ENCODE measurements at places on chromosomes 7 and 10. TPM values are rescaled to one million over a fixed set of nuclear protein-coding genes. Genes with fewer than 3 reads are reported as not detected.

GRCh38 chr10:1432161-1432560 is 305.2 kb downstream of the ADARB2 start:
- no peak overlapping the region for H3K27ac ChIP-seq
- no peaks in the 10 kb centered on the region for H3K36me3 ChIP-seq
- no peak overlapping the region for H3K4me3 ChIP-seq
- no peaks in the 10 kb centered on the region for H3K4me1 ChIP-seq
- H3K27me3 ChIP-seq: no peaks in the 10 kb centered on the region

- no peak overlapping the region for H3K27ac ChIP-seq
- DNase-seq: no peak
- H3K27me3 ChIP-seq: no peaks in the 10 kb centered on the region
- H3K36me3 ChIP-seq: no peaks in the 10 kb centered on the region
Measured at GRCh38 chr10:113820507-113820906, 33.4 kb downstream of the DCLRE1A start.

GRCh38 chr7:155864271-155864985 is 52.2 kb upstream of the SHH start:
- no peaks in the 10 kb centered on the region for H3K36me3 ChIP-seq
- no peaks in the 10 kb centered on the region for H3K4me1 ChIP-seq
- DNase-seq: no peak
- no peak overlapping the region for H3K4me3 ChIP-seq
- H3K27ac ChIP-seq: no peak overlapping the region

- H3K4me3 ChIP-seq: no peak overlapping the region
- no peak for DNase-seq
- H3K27me3 ChIP-seq: no peaks in the 10 kb centered on the region
- H3K27ac ChIP-seq: peak overlapping the region; percentile 68
- no peaks in the 10 kb centered on the region for H3K4me1 ChIP-seq
Measured at GRCh38 chr10:119679480-119679829, 28.3 kb downstream of the BAG3 start.

GRCh38 chr10:22681783-22682183 is 32.6 kb downstream of the PIP4K2A start:
- H3K4me3 ChIP-seq: no peak overlapping the region
- H3K27ac ChIP-seq: no peak overlapping the region
- peaks cover 16% of the 10 kb centered on the region for H3K4me1 ChIP-seq
- DNase-seq: no peak

- no peaks in the 10 kb centered on the region for H3K27me3 ChIP-seq
- no peak overlapping the region for H3K4me3 ChIP-seq
- no peak overlapping the region for H3K27ac ChIP-seq
Measured at GRCh38 chr7:68748934-68749900, 849.1 kb upstream of the AUTS2 start.

GRCh38 chr7:33157311-33157710 is 27.9 kb downstream of the BBS9 start:
- no peaks in the 10 kb centered on the region for H3K27me3 ChIP-seq
- H3K4me1 ChIP-seq: no peaks in the 10 kb centered on the region
- no peaks in the 10 kb centered on the region for H3K36me3 ChIP-seq
- H3K4me3 ChIP-seq: no peak overlapping the region
- H3K27ac ChIP-seq: peak overlapping the region; percentile 20
- no peak for DNase-seq

- no peaks in the 10 kb centered on the region for H3K4me1 ChIP-seq
- no peaks in the 10 kb centered on the region for H3K27me3 ChIP-seq
- H3K4me3 ChIP-seq: no peak overlapping the region
- no peak overlapping the region for H3K27ac ChIP-seq
- H3K36me3 ChIP-seq: no peaks in the 10 kb centered on the region
Measured at GRCh38 chr7:132030086-132030568, 473.7 kb upstream of the PODXL start.

GRCh38 chr10:79070606-79071395 is 2.0 kb downstream of the ZMIZ1 start:
- H3K4me1 ChIP-seq: peaks cover 15% of the 10 kb centered on the region
- H3K27ac ChIP-seq: peak overlapping the region; percentile 94
- peaks cover 2% of the 10 kb centered on the region for H3K27me3 ChIP-seq
- DNase-seq: peak; percentile 86

DNA sequence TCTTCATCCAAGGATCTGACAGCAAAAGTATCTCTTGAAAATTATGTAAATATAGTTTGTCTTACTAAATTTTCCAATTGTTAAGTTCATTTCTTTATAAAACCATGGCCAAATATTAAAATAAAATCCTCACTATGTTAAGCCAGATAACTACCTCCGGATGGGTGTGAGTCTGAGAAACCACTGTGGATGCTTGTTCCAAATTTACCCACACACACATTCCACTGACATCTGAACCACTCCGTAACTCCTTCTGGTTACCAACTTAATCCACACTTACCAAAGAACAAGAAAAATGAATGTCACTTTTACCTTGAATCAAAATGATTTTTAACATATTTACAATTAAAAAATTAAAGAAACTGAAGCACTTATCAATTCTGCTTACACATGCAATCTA is 19.7 kb downstream of the CYTH3 start:
- peak overlapping the region; percentile 45 for H3K27ac ChIP-seq
- no peaks in the 10 kb centered on the region for H3K36me3 ChIP-seq
- DNase-seq: no peak
- peaks cover 7% of the 10 kb centered on the region for H3K4me1 ChIP-seq
- no peak overlapping the region for H3K4me3 ChIP-seq
- H3K27me3 ChIP-seq: no peaks in the 10 kb centered on the region

DNA sequence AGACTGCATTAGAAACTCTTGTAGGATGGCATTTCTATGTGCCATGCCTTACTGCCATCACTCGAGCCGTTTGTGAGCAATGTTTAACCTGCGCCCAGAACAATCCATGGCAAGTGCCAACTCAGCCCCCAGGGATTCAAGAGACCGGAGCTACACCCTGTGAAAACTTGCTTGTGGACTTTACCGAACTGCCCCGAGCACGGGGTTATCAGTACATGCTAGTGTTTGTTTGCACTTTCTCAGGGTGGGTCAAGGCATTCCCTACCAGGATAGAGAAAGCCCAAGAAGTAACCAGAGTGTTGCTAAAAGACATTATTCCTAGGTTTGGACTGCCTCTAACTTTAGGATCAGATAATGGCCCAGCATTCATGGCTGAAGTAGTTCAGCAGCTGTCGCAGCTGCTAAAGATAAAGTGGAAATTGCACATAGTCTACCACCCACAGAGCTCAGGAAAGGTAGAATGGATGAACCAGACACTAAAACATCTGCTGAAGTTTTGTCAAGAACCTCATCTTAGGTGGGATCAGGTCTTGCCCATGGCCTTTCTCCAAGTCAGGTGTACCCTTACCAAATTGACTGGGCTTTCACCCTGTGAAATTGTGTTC is 8.9 kb upstream of the CYREN start:
- H3K27me3 ChIP-seq: no peaks in the 10 kb centered on the region
- H3K4me1 ChIP-seq: no peaks in the 10 kb centered on the region
- no peak overlapping the region for H3K4me3 ChIP-seq
- no peak overlapping the region for H3K27ac ChIP-seq

DNA sequence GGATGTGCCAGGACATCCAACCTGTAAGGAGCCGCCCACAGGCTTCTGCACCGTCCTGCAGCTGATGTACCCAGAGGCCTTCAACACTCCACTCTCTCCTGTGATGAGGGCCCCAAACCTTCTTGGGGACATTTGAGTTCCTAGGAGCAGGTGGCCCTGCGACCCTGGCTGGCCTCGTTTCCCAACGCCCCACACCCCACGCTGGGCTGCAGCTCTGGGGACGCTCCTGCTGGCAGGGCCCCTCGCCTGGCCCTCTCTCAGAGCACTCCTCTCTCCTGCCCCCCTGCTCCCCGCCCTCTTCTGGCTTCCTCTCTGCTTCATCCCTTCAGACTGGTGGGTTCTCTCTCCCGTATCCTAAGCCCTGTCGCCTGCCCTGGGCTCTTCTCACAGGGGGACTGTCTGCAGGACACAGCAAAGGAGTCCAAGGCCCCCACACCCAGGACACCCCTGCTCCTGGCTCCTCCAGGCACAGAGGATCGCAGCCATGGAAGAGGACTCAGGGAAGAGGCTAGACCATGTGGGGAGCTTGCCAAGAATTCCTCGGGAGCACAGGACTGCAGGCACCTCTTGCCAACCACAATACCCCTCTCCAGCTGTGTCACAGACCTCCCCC is 541.4 kb downstream of the TCERG1L start:
- no peaks in the 10 kb centered on the region for H3K36me3 ChIP-seq
- H3K27me3 ChIP-seq: no peaks in the 10 kb centered on the region
- no peak overlapping the region for H3K4me3 ChIP-seq
- DNase-seq: no peak
- H3K4me1 ChIP-seq: no peaks in the 10 kb centered on the region
- H3K27ac ChIP-seq: no peak overlapping the region

DNA sequence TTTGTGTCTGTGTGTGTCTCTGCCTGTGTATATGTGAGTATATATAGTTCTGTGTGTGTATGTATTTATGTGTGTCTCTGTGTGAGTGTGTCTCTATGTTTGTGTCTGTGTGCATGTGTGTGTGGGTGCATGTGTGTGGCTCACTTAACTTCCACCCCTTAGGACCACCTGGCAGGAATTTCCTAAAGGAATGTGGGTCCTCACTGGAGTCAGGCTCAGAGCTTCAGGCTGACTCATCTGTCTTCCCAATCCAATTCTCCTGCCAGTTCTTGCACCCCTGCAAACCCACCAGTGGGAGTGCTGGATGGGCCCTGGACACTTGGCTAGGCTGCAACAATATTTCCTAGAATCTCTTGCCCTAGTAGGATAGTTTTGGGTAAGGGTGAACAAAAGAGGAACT is 70.2 kb upstream of the GRB10 start:
- no peak overlapping the region for H3K27ac ChIP-seq
- H3K36me3 ChIP-seq: no peaks in the 10 kb centered on the region
- no peaks in the 10 kb centered on the region for H3K4me1 ChIP-seq
- no peak for DNase-seq
- no peaks in the 10 kb centered on the region for H3K27me3 ChIP-seq
- no peak overlapping the region for H3K4me3 ChIP-seq

DNA sequence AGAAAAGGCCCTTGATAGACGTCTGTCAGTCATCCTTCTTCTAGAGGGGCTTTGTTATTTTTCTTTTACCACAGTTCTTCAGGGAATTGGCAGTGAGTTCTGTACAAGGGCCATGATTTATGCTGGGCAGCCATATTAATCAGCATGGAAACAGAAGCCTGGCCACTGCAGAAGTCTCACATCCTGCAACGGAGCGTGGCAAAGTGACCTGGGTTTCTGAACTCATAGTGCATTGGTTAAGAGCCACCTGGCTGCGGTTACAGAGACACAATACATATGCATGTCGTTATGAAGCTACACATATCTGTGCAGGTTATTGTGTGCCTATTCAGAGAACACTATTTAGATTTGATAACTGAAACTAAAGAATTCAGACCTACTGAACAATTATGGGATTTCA is 419.4 kb upstream of the CELF2 start:
- H3K4me1 ChIP-seq: no peaks in the 10 kb centered on the region
- no peaks in the 10 kb centered on the region for H3K27me3 ChIP-seq
- H3K36me3 ChIP-seq: no peaks in the 10 kb centered on the region
- H3K4me3 ChIP-seq: no peak overlapping the region

- no peaks in the 10 kb centered on the region for H3K4me1 ChIP-seq
- H3K27ac ChIP-seq: no peak overlapping the region
- no peaks in the 10 kb centered on the region for H3K36me3 ChIP-seq
- no peak overlapping the region for H3K4me3 ChIP-seq
- peaks cover 11% of the 10 kb centered on the region for H3K27me3 ChIP-seq
Measured at GRCh38 chr10:98028168-98028770, 2.2 kb downstream of the CRTAC1 start.

GRCh38 chr7:11256501-11256900 is 282.8 kb downstream of the PHF14 start:
- no peak overlapping the region for H3K4me3 ChIP-seq
- no peaks in the 10 kb centered on the region for H3K27me3 ChIP-seq
- H3K27ac ChIP-seq: no peak overlapping the region
- no peaks in the 10 kb centered on the region for H3K36me3 ChIP-seq

DNA sequence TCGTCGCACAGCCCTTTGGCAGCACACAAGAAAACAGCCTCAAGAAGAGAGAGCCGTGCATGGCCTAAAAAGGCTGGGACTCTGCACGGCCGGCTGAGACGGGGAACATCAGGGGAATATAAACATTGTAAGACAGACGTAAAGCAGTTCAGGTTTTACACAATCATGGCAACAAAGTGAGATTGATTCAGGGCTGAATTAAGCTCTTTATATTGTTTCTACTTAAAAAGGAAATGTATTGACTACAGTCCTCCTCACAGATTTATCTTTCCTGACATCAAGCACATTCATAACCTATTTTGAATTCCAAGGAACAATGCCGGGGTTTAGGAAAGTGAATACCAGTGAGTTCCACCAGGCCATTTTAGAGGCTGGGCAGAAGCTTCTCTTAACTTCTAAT is 25.2 kb downstream of the SORBS1 start:
- no peak overlapping the region for H3K4me3 ChIP-seq
- peak overlapping the region; percentile 77 for H3K27ac ChIP-seq
- DNase-seq: no peak
- no peaks in the 10 kb centered on the region for H3K27me3 ChIP-seq

- DNase-seq: no peak
- H3K27ac ChIP-seq: no peak overlapping the region
- no peaks in the 10 kb centered on the region for H3K4me1 ChIP-seq
- H3K36me3 ChIP-seq: no peaks in the 10 kb centered on the region
Measured at GRCh38 chr7:156094350-156095146, 282.3 kb upstream of the SHH start.

GRCh38 chr7:4200546-4201094 is 481.5 kb upstream of the FOXK1 start:
- H3K27ac ChIP-seq: no peak overlapping the region
- H3K4me1 ChIP-seq: no peaks in the 10 kb centered on the region
- H3K27me3 ChIP-seq: no peaks in the 10 kb centered on the region
- H3K4me3 ChIP-seq: no peak overlapping the region
- no peaks in the 10 kb centered on the region for H3K36me3 ChIP-seq

- H3K27ac ChIP-seq: no peak overlapping the region
- no peaks in the 10 kb centered on the region for H3K36me3 ChIP-seq
- H3K27me3 ChIP-seq: no peaks in the 10 kb centered on the region
- no peak overlapping the region for H3K4me3 ChIP-seq
Measured at GRCh38 chr10:101961591-101962498, 94.1 kb downstream of the ARMH3 start.

DNA sequence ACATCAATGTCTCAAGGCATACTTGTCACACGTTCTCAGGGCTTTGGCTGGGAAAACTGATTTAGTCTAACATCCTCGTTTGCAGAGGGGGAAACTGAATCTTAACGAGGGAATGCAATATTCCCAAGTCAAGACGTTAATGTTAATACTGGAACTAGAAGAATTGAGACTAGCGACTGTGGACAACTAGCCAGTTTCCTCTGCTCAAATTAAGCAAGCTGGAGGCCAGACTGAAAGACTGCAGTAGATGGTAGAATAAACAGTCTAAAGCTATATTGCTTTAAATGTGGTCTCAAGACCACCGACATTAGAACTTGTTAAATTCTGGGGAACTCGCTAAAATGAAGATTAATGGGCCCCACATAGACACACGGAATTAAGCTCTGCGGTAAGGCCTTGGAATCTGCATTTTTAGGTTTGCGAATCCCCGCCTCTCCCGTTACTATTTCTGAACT is 639 bp upstream of the TFAM start:
- no peaks in the 10 kb centered on the region for H3K36me3 ChIP-seq
- peak overlapping the region; percentile 95 for H3K27ac ChIP-seq
- DNase-seq: no peak
- H3K4me3 ChIP-seq: peak overlapping the region; percentile 78
- no peaks in the 10 kb centered on the region for H3K4me1 ChIP-seq

- no peaks in the 10 kb centered on the region for H3K4me1 ChIP-seq
- no peaks in the 10 kb centered on the region for H3K27me3 ChIP-seq
- no peaks in the 10 kb centered on the region for H3K36me3 ChIP-seq
- DNase-seq: peak; percentile 76
- H3K27ac ChIP-seq: peak overlapping the region; percentile 90
Measured at GRCh38 chr7:136033413-136034031, 56.4 kb upstream of the MTPN start.

CLDN3 gene
- 15.1 TPM for total RNA-seq

GFRA1 gene
- 52.1 TPM for total RNA-seq

SLC16A9 gene
- 63.0 TPM for total RNA-seq
